Left lung (tissue), 14 donors: ENCODE measurements at places on chromosomes 5 and 9.

GRCh38 chr9:129102791-129103594, 7.6 kb downstream of the CRAT start:
- DNase-seq = no peak

- DNase-seq = no peak
Observed at GRCh38 chr9:68548241-68548640, 7.6 kb upstream of the TMEM252 start.

DNA sequence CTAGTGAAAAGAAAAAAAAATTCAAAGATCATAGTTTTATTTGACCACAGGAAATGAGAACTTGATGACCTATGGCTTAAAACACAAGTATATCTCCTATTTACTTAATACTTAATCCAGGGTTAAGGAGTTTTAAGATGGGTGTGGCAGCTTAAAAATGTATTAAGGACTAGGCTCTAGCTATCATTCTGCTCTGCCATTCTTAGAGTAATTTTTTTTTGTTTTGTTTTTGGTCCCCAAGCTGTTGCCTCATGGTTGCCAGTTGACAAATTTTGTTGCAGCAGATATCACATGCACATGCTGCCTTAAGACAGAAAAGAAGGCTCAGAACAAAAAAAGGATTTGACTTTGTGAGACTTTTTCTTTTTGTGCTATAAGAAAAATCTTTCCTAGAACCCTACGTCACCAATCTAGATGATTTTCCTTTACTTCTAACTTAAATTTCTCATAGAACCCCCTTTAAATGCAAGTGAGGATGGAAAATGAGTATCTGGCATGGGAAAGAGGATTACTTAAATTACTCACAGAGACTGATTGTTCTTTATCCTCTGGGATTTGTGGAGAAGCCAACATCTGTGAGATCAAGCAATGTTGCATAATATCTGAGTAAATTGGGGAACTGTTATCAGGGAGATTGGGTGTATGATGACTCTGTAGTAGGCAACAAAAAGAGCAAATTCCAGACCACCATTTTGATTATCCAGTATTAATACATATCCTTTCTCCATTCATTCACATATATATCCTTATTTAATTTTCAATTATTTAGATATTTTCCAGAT, 364.7 kb upstream of the CD180 start:
- no peak for DNase-seq

DNA sequence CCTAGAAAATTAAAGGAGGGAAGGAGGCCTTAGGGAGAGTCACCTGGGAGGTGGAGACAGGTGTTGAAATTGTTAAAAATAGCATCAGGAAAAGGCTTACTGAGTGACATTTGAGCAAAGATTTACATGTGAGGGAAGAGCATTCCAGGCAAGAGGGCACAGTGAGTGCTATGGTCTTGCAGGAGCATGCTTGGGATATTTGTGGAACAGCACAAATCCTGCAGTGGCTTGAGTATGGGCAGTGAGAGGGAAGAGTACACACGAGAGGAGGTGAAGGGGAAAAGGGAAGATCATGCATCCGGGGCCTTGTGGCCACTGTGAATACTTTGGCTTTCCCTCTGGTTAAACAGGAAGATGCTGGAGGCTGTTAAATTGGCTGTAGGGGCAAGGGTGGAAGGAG, 36.6 kb downstream of the ACER2 start:
- DNase-seq = no peak

GRCh38 chr5:159341906-159342310, 11.6 kb upstream of the IL12B start:
- peak; percentile 64 for DNase-seq

DNA sequence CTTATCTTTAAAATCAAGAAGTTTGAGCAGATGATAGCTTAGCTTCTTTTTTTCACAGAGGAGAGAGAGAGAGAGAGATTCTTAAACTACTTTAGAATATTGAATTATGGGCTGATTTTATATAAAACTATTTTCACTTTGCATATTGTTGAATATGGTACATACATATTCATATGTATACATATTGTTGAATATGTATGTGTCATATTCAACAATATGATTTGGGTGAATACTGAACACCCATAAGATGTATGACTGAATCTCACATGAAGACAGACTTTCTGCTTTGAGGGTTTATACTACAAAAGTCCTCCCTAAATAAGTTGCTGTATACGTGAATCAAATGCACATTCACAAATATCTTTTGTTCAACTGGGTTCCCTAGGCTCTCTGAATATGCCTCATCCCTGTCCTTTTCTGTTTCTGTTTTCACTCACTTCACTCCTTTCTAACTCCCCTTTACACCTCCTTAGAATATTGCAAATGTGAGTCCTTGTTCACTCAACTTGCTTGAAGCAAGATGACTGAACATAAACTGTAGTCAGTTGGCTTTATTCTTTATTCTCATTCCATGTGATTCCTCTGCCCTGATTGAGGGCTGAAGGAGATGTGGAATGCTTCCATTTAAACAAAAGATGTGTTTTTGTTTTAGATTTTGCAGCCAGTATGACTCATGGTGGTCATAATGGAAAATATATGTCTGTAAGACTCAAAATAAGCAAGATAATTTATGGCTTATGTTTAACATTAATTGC, 225.4 kb upstream of the DAB2 start:
- no peak for DNase-seq

- peak; percentile 93 for DNase-seq
Observed at GRCh38 chr9:132169672-132170392, 8.0 kb downstream of the NTNG2 start.

DNA sequence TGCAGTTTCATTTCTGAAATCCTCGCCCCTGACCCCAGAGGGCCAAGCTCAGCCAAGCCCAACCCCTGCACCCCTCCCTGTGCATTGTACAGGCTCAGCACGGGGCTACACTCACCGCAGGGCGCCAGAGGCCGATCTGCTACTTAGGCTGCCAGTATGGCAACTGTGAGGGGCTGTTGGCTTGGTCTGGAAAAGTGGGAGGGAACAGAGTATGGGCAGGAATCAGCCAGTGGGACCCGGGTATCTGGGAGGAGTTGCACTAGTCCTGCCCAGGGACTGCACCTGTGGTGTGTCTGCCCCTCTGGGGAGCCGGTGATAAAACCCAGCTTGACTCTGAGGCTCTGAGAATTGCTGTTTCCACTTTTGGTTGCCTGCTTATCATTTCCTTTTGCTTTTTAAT, 167.4 kb upstream of the KIF2A start:
- no peak for DNase-seq

DNA sequence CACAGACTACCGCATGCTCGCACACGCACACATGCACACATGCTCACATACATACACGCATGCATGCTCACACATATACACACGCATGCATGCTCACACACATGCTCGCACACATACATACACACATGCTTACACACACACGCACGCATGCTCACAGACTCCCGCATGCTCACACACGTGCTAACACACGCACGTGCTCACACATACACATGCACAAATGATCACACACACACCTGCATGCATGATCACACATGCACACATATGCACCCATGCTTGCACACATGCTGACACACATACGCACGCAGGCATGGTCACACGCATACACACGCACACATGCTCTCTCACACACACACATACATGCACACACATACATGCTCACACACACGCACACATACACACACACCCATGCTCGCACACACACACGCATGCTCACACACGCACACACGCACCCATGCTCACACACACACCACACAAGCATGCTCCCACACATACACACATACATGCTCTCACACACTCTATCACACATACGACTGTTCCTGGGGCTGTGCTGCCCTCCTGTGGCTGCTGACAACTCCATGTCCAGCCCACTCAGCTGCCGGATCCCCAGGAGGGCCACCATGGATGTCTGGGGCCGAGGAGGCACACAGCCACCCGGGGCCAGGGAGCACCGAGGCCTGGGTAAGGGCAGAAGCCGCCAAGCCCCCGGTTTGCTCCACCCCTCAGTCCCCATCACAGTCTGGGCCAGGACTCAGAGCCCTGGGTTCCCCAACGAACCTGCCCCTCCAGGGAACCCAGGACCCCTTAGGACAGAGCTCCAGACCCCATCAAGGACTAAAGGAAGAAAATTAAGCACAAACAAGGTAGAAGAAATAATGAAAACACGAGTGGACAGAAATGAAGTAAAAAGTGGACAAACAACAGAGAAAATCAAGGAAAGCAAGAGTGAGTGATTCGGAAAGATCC, 31.4 kb upstream of the EGFL7 start:
- DNase-seq = peak; percentile 93

DNA sequence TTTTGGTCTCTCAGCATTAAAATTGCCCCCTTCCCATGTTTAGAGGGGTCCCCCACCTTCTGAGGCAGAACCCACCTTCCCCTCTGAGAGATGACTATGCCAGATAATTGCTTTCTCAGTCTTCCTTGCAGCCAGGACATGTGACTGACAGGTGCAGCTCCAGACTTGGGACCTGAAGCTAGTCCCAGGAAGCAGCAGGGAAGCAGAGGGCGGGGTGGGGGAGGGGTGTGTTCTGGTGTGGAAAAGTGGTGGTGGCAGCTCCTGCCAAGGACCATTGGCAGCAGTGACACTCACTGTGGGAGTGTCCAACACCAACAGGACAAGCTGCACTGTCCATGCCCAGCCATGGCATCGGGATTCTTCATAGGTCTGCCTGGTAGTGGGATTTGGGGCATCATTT, 2.3 kb downstream of the EIF4E1B start:
- DNase-seq = no peak

DNA sequence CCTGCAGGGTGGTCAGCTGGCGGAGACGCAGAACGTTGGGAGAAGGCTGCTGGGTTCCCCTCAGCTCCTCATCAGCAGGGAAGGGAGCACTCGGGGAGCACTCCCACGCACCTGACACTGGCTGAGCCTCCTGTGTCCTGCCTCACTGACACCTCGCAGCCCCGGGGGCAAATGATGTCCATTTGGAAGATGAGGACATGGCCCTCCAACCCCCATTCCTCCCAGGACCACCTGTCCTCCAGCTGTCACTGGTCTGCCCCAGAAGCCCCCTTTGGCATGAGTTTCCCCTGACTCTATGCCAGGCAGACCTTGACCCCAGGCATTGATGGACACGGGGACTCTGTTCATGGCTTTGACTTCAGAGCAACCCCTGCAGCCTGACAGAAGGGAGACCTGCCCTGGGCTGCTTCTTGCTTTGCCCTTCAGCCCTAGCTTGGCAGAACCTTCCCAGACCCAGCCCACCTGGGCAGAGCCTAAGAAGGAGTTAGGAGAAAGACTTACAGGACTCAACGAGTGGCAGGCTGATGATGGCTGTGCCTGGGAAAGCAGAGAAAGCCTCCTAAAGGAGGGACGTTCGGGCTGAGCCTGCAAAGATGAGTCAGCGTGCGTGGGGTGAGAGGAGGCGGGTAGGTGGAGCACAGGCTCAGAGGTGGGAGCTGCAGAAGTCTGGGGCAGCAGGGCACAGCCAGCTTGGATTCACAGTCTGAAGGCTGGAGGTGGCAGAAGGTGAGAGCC, 90.6 kb downstream of the LMX1B start:
- no peak for DNase-seq

- peak; percentile 61 for DNase-seq
Observed at GRCh38 chr9:134748591-134748990, 107.0 kb downstream of the COL5A1 start.

- DNase-seq = no peak
Observed at GRCh38 chr5:93830893-93831292, 89.5 kb upstream of the POU5F2 start.

- no peak for DNase-seq
Observed at GRCh38 chr9:113660196-113660595, 196.7 kb downstream of the RGS3 start.

GRCh38 chr9:73131461-73131860, 20.2 kb upstream of the ANXA1 start:
- no peak for DNase-seq

GRCh38 chr9:109912082-109912582, 132.1 kb downstream of the PALM2AKAP2 start:
- DNase-seq = peak; percentile 69

GRCh38 chr9:33210006-33210715, 29.8 kb upstream of the SPINK4 start:
- DNase-seq = no peak

- DNase-seq = no peak
Observed at GRCh38 chr5:72018143-72018803, 89.0 kb upstream of the MAP1B start.

- peak; percentile 49 for DNase-seq
Observed at GRCh38 chr9:76203373-76203772, 190.9 kb downstream of the RFK start.

GRCh38 chr5:80255431-80255810, 427 bp downstream of the SERINC5 start:
- peak; percentile 64 for DNase-seq

GRCh38 chr5:177468685-177469628, 4.5 kb downstream of the DBN1 start:
- DNase-seq = no peak

GRCh38 chr9:100408546-100409175, 18.3 kb upstream of the MSANTD3 start:
- no peak for DNase-seq

- DNase-seq = no peak
Observed at GRCh38 chr5:123916345-123917121, 404.6 kb downstream of the CSNK1G3 start.

- no peak for DNase-seq
Observed at GRCh38 chr9:90002397-90003271, 397.8 kb downstream of the GADD45G start.

DNA sequence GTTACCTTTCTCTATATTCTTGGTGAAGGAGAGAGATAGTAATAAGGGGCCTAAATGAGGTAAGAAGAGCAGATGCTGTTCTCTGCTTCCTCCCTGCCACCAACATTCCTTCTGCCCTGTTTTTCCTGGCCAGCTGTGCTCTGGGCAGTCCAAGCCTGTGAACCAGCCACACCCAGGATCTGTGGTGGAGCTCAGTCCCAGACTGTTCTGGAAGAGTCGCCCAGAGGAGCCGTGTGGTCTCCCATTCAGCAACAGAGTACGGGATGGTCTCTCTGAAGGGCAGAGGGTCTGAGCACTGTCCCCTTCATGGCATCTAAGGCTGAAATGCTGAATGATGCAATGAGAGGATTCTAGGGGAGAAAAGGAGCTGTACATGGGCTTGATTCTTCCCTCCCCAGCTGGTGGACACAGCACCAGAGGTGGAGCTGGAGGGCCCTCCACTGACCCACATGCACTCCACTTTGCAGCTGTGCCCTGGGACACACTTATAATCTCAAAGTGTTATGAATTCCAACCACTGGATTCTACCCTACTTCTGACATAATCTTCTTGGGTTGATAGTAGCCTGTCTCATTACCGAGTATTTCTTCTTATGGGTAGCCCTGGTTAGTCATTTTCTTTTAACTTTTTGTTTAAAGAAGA, 70.8 kb upstream of the RPS23 start:
- DNase-seq = no peak

GRCh38 chr5:1503241-1504068, 20.3 kb downstream of the LPCAT1 start:
- DNase-seq = peak; percentile 93
